ENCODE measurements at places on chromosomes 11 and 22. TPM values are rescaled to one million over a fixed set of nuclear protein-coding genes. Genes with fewer than 3 reads are reported as not detected.

SLC16A8 gene
- 0.24 TPM for total RNA-seq

HBD gene
- not detected for total RNA-seq

RTN4R gene
- total RNA-seq, result 3.9 TPM

GLYAT gene
- not detected for total RNA-seq

MN1 gene
- 1.7 TPM for total RNA-seq

APOBEC3B gene
- total RNA-seq, result 5.0 TPM

JHY gene
- total RNA-seq, result 1.6 TPM

PANX2 gene
- 0.92 TPM for total RNA-seq

CYB5R2 gene
- total RNA-seq, result 24.0 TPM

APOL6 gene
- 8.1 TPM for total RNA-seq

DGAT2 gene
- total RNA-seq, result 12.4 TPM

TRIM51 gene
- not detected for total RNA-seq

OMP gene
- total RNA-seq, result not detected

OR4C5 gene
- not detected for total RNA-seq
